ENCODE measurements at places on chromosomes 7 and 10. TPM values are rescaled to one million over a fixed set of nuclear protein-coding genes. Genes with fewer than 3 reads are reported as not detected.

DNA sequence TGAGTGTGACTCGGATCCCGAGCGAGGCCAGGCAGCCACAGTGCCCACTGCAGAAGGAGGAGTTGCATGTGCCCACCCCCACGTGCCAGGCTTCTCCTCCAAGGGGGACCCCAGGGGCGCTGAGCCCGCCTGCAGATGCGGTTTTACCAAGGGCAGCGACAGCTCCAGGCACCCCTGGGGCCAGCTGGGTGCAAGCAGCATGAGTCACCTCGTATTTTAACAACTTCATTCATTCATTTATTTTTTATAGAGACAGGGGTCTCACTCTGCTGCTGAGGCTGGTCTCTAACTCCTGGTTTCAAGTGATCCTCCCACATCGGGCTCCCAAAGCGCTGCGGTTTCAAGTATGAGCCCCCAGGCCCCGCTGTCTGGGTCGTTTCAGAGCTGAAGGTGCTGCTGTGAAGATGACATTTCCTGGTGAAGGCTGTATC, 1.3 kb upstream of the FOXL3 start:
- no peak for DNase-seq

The CLRN3 gene
- not detected for total RNA-seq

GRCh38 chr7:141198194-141198958, 124.5 kb downstream of the TMEM178B start:
- no peak for DNase-seq

DNA sequence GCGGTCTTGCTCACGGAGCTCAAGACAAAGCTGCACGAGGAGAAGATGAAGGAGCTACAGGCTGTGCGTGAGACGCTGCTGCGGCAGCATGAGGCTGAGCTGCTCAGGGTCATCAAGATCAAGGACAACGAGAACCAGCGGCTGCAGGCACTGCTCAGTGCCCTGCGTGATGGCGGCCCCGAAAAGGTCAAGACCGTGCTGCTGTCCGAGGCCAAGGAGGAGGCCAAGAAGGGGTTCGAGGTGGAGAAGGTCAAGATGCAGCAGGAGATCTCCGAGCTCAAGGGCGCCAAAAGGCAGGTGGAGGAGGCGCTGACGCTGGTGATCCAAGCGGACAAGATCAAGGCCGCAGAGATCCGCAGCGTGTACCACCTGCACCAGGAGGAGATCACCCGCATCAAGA, 51.4 kb downstream of the JAKMIP3 start:
- DNase-seq = no peak

The NUTM2A gene
- 0.82 TPM for total RNA-seq

The GPR85 gene
- total RNA-seq = 0.24 TPM

GRCh38 chr7:730501-731439, 3.7 kb upstream of the PRKAR1B start:
- no peak for DNase-seq

GRCh38 chr10:29830531-29831512, 196.1 kb upstream of the SVIL start:
- DNase-seq = no peak

The ING3 gene
- 12.5 TPM for total RNA-seq

GRCh38 chr10:131848741-131849590, 51.8 kb upstream of the PPP2R2D start:
- no peak for DNase-seq

GRCh38 chr7:148623586-148624282, 33.2 kb downstream of the C7orf33 start:
- DNase-seq = no peak

DNA sequence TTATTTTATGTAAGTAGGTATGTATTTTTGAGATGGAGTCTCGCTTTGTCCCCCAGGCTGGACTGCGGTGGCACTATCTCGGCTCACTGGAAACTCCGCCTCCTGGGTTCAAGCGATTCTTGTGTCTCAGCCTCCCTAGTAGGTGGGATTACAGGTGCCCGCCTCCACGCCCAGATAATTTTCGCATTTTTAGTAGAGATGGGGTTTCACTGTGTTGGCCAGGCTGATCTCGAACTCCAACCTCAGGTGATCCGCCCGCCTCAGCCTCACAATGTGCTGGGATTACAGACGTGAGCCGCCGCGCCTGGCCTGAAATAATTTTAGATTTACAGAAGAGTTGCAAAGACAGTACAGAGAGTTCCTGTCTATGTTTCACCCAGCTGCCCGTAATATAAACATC, 37.5 kb downstream of the PFKFB3 start:
- no peak for DNase-seq

DNA sequence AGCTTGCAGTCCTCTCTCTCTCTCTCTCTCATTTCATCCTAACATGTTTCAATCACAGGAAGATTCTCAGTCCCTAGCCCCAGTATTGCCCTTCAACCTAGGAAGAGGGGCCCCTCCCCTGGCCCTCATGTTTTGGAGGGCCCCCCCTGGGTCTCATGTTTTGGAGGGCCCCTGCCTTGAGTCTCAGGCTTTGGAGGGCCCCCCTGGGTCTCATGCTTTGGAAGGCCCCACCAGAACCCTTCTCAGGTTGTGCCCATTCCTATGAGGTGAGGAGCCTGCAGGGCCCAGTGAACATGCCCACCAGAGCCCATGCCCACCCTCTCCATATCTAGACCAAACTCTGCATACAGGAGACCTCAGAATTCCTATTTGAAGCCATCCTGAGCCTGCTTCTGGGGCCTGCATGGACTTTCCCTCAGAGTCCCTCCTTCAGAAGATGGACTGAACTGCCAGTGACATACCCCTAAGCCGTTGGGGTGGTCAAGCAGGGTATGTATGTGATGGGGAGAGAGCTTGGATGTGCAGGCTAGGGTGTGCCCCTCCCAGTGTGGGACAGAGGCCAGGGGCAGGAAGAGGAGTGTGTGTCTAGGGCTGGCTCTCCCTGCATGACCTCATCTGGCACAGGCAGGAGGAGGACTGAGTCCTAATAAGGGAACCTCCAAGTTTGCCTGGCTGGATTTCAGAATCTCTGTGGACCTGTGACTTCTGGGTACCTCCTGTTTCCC, 8.1 kb upstream of the VDAC2 start:
- no peak for DNase-seq

DNA sequence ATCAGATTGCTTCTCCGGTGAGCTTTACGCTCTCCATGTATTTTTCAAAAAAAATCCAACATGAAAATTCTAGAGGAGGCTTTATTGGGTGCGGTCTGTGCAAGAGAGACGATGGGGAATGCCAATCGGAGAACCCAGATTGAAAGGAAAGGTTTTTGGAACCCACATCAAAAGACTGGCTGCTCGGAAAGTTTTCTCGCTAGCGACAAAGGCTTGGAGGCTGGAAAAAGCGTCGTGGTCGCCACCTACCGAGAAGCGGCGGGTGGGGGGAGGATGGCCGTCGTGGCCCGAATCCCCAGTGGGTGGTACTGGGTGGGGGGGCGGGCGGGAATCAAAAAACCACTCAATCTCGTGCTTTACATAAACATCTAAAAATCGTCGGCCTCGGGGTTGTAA, 1.1 kb upstream of the GTF2I start:
- DNase-seq = no peak

The ACBD7 gene
- not detected for total RNA-seq

DNA sequence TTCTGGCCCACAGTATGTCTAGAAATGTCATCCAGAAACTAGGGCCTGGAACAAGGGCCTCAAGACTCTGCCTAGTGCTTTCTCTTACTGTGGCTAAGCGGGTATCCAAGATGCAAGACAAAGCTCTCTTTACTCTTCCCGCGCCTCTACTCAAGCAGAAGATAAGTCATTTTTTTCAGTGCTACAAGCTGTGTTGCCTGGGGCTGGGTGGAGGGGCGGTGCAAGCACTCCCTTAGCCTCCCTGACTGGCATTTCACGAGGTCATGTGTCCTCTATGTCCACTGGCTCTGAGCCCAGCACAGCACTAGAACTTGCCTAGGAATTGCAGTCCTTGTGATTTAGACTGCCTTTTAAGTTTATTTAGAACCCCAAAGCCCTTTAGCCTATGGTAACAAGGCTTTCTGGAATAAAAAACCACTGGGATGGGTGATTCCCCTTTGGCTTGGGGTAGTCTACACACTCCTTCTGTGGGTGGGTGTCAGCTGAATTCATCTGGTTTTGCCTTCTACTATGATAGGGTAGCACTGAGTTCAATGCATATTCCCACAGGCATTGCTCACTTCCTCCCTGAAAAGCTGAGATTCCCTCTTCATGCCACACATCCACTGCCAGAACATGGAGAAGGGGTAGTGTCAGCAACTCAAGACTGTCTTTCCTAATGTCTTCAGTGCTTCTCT, 371.8 kb upstream of the KCND2 start:
- DNase-seq = no peak

DNA sequence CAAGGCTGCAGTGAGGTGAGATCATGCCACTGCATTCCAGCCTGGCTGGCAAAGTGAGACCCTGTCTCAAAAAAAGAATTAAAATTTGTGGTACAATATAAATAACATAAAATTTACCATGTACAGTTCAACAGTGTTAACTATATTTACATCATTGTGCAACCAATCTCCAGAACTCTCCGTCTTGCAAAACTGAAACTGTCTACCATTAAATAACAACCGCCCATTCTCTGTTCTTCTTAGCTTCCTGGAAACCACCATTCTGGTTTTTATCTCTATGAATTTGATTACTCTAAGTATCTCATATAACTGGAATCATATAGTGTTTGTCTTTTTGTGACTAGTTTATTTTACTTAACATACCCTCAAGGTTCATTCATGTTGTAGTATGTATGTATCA, 167.6 kb downstream of the AUTS2 start:
- no peak for DNase-seq

DNA sequence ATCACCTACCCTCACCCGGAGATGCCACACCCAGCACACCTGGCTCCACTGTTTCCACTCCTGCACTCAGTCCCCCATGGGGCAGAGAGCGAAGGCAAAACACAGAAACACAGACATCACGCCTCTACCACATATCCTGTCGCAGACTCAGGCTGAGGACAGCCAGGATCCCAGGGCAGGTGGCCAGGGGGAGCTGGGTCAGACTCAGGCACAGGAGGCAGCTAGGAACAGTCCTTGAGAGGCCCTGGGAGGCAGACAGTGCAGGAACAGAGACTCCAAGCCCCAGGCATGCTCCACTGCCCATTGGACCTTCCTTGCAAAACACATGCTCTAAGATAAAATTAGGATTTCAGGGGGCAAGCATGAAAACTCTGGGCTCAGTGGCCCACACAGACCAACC, 154.4 kb upstream of the C7orf33 start:
- DNase-seq = no peak

The CALHM1 gene
- total RNA-seq = not detected

GRCh38 chr7:64875658-64876406, 27.2 kb upstream of the ZNF273 start:
- no peak for DNase-seq

DNA sequence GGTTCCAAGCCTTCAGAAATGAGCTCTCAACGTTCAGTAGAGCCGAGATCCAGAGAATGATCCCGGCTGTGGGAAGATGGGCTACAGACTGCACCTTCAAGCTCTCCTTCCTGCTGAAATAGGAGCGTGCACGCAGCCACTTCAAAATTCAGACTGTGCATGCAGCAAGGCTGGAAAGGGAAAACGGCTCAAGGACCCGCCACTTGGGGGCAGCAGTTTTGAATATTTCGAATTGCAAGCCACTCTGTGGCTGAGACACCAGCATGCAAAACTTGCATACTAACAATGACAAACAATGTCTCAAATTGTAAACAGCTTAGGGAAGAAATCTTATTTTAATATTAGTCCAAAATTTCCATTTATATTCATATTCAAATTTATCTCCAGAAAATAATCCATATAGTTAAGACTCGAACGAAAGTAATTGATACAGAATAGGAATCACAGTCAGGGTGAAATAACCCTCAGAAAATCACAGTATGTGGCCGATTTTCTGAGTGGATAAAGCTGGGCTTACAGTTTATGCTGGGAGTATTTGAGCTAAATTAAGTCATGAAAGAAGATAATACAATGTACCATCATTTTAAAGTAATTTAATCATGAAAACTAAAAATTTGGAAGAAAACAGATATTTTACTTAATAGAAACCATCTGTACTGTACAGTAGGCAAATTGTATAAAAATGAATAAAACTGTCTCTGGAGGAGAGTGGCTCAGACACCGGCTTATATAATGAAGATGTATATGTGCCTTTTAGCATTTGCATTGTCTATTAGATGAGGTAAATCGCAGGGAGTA, 137.9 kb upstream of the MKI67 start:
- no peak for DNase-seq

GRCh38 chr7:109476409-109476808, 906.7 kb downstream of the DNAJB9 start:
- DNase-seq = no peak

DNA sequence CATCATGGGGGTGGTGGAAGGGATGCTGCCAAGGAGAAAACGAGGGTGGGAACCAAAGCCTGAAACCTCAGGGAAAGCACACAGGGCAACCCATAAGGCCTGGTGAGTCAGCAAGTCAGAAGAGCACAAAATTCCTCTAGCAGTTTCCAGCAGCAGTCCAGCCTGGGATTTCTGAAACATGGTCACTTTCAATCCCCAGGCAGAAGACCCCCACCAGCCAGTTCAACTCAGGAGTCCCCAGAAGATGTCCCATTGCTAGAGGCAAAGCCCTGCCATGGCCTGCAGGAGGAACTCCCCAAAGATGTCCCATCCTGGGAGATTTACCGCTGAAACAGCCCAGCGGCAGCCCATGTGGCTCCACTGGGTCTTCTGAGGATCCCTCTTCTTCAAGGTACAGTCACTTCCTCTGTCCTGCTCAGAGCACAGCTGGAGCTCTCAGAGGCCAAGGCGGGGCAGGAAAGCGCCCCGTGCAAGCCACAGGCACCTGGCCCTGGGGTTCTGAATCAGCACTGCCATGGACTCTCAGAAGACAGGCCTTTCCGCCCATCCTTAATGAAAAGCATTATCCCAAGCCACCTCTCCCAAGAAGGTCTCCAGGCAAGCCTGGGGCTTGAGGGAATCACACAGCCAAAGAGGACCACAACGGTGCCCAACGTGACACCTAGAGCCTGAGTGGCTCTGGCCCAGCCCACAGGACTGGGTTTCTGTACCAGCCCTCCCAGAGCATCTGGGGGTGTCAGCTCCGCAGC, 196.9 kb downstream of the GRID1 start:
- DNase-seq = no peak

GRCh38 chr10:70280099-70280498, 3.7 kb downstream of the NPFFR1 start:
- no peak for DNase-seq

The ADRB1 gene
- 0.05 TPM for total RNA-seq

GRCh38 chr7:159113056-159113455, 31.6 kb downstream of the VIPR2 start:
- no peak for DNase-seq

DNA sequence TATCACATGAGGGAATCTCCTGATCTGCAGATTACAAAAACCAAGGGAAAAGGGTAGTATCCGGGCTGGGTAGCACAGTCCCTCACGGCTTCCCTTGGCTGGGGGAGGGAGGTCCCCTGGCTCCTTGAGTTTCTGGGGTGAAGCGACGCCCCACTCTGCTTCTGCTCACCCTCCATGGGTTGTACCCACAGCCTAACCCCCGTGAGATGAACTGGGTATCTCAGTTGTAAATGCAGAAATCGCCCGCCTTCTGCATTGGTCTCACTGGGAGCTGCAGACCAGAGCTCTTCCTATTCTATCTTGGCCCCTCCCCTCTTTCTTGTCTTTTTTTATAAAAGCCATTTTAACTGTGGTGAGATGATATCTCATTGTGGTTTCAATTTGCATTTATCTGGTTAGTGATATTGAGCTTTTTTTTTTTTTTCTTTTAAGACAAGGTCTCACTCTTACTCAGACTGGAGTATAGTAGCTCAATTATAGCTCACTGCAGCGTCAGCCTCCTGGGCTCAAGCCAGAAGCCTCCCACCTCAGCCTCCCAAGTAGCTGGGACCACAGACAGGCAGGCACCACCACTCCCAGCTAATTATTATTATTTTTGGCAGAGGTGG, 87.8 kb downstream of the ABCC2 start:
- no peak for DNase-seq
